CD8-positive, alpha-beta memory T cell (primary cell): ENCODE measurements at places on chromosomes 4 and X.

- no peak for DNase-seq
Observed at GRCh38 chrX:39582976-39583375, 514.8 kb downstream of the BCOR start.

GRCh38 chr4:12924253-12924652 is 559.9 kb downstream of the RAB28 start:
- DNase-seq = no peak

DNA sequence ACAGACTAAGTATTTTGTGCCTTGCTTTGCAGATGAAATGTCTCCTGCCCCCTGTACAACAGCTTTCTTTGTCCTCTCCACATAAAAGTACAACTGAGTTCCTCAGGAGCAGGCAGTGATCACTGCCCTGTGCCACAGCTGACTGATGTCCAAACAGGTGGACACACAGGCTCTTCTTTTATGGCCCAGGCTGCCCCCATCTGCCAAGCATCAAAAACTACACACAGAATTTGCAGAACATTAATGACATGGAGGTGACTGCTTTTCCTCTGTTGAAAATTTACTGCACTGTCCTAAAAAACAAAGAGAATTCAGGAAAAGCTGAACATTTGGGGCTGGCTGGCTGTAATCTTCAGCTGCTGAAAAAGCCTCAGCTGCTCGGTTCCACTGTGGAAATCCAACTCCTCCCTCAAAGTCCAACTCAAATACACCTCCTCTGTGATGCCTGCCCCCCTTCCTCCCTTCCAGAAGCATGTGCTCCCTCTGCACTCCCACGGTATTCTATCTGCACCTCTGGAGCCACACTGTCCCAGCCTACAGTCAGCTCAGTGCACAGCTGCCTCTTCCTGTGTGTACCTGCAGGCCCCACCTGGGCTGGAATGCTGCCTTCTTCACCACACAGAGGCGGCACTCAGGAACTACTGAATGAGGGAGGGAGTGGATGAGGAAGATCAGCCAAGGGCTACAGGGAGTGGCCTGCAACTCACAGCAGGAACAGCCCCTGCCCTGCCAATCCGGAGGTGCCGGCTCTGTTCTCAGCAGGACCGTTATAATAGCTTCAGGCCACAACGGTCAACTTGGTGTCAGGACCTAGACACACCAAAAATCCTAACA is 10.3 kb downstream of the AFAP1 start:
- DNase-seq = no peak

GRCh38 chrX:71210816-71211215 is 12.2 kb upstream of the GJB1 start:
- no peak for DNase-seq

- DNase-seq = no peak
Observed at GRCh38 chr4:78543424-78544125, 8.0 kb upstream of the ANXA3 start.
